ENCODE measurements at places on chromosomes 4 and X.
A peak's percentile ranks its signal among the peaks of the same experiment; 100 is the strongest.

DNA sequence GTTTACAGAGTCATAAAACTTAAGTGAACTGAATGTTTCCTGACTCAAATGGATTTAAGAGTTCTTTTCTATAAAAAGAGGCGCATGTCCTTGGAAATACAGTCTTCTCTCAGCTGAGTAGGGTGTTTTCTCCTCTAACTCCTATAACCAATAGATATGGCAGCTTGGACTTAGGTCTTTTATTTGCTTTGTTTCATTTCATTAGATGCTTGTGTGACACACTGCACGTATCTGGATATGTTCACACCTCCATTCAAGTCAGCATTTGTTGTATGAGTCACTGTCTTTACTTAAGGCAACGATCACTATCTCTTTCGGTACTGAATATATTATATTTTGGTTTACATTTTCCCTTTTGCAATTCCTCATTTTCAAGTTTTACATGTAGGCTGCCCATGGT lies 136.6 kb downstream of the ARSF start:
- no peaks in the 10 kb centered on the region for H3K27me3 ChIP-seq
- DNase-seq: no peak

DNA sequence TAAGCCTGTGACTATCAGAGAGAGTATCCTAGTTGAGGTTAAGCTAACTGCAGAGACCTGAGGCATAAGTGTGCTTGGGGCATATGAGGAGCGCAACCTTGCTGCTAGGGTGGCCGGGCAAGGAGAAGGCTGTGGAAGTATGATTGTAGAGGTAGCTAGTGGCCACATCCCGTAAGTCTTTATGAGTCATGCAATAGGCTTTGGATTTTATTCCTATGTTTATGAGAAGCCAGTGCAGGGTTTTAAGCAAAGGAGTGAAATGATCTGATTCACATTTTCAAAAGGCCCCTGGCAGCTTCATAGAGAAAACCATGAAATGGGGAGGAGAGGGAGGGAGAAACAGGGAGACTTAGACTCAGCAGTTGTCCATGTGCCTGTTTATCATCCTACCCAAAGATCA lies 92.1 kb upstream of the WDFY3 start:
- no peak overlapping the region for H3K4me3 ChIP-seq
- no peaks in the 10 kb centered on the region for H3K4me1 ChIP-seq
- no peak for DNase-seq
- no peaks in the 10 kb centered on the region for H3K27me3 ChIP-seq
- H3K36me3 ChIP-seq: no peaks in the 10 kb centered on the region

DNA sequence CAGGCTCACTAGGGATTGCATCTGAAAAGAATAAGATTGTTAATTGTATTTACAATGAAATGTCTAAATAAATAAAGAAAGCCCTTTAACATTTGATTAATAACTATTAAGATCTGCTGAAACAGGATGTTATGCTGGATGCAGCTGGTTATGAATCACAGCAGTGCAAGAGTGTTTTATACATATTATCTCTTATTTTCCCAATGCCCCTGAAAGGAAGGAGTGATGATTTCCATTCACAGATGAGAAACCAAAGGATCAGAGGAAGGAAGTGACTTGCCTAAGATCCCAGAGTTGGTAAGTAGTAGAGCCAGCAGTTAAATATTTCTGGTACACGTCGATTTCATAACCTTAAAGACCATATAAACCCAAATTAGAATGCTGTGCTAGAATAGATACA lies 76.3 kb upstream of the ARHGAP36 start:
- DNase-seq: no peak
- no peaks in the 10 kb centered on the region for H3K27me3 ChIP-seq
- H3K27ac ChIP-seq: no peak overlapping the region
- H3K36me3 ChIP-seq: no peaks in the 10 kb centered on the region

- peaks cover 4% of the 10 kb centered on the region for H3K36me3 ChIP-seq
- H3K27ac ChIP-seq: no peak overlapping the region
- no peaks in the 10 kb centered on the region for H3K4me1 ChIP-seq
- no peak overlapping the region for H3K4me3 ChIP-seq
- DNase-seq: no peak
- H3K27me3 ChIP-seq: no peaks in the 10 kb centered on the region
Measured at GRCh38 chr4:152424977-152425376, 110.9 kb downstream of the FBXW7 start.

DNA sequence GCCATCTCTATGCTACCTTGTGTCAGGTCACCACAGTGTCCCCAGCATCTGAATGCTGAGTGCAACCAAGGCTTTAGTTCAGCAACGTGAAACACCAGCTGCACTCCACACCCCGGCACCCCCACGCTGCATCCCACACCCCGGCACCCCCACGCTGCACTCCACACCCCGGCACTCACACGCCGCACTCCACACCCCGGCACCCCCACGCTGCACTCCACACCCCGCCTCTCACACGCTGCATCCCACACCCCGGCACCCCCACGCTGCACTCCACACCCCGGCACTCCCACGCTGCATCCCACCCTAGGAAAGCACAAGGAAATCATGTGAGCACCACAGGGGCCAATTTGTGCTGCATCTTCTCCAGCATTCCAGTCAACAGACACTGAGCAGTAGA lies 199.8 kb upstream of the FRG1 start:
- H3K4me1 ChIP-seq: no peaks in the 10 kb centered on the region
- no peaks in the 10 kb centered on the region for H3K27me3 ChIP-seq
- no peak overlapping the region for H3K4me3 ChIP-seq
- H3K36me3 ChIP-seq: no peaks in the 10 kb centered on the region
- DNase-seq: no peak

GRCh38 chr4:89268679-89269078 lies 38.9 kb downstream of the GPRIN3 start:
- H3K4me1 ChIP-seq: peaks cover 38% of the 10 kb centered on the region
- H3K27me3 ChIP-seq: no peaks in the 10 kb centered on the region
- peaks cover 7% of the 10 kb centered on the region for H3K36me3 ChIP-seq
- H3K4me3 ChIP-seq: no peak overlapping the region
- H3K27ac ChIP-seq: no peak overlapping the region

DNA sequence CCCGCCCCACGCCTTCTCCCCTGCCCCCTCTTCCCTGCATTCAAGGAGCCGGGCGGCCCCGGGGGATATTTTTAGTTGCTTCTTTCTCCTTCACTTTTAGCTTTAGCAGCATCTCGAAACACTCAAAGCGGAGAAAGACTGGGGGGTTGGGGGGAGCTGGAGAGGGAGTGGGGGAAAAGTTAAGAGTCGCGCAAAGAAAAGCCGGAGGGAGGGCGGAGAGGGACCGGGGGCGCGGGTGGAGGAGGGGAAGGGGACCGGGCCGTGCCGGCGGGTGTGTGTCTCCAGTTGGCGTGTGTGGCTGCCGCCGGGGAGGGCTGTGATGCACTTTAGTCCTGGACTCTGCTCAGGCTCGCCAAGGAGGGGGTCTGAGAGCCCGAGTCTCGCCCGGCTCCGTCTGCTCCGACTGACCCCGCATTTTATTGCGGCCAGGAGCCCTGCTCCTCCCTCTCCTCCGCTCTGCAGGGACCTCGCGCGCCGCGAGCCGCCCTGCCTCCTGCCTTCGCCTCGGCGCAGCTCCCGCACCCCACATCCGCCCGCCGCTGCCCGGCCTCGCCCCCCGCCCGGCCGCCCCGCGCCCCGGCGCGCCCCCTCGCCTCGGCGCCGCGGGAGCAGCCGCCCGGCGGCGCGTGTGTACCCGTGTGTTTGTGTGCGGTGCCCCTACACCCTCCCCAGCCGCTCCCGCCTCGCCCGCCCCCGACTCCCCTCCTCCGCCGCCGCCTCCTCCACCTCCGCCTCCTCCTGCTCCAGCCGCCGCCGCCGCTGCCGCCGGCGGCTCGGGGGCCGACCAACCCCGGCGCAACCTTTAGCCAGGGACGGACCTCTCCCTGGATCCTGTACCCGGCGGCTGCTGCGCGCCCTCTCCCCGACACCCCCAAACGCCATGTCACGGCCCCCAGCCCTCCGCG lies 1.4 kb downstream of the ZNF827 start:
- peak overlapping the region; percentile 57 for H3K27ac ChIP-seq
- H3K27me3 ChIP-seq: no peaks in the 10 kb centered on the region
- peak; percentile 36 for DNase-seq
- no peaks in the 10 kb centered on the region for H3K36me3 ChIP-seq
- peaks cover 16% of the 10 kb centered on the region for H3K4me1 ChIP-seq

DNA sequence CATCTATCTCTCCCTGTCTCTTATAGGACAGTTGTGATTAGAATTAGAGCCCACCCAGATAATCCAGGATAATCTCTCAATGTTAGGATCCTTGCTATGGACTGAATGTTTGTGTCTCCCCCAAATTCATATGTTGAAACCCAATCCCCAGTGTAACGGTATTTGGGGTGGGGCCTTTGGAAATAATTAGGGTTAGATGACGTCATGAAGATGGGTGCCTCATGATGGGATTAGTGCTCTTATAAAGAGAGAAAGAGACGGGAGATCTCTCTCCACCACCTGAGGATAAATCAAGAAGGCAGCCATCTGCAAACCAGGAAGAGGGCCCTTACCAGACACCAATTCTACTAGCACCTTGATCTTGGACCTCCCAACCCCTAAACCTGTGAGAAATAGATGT lies 33.7 kb upstream of the SHISA3 start:
- H3K4me3 ChIP-seq: no peak overlapping the region
- H3K27me3 ChIP-seq: peaks cover 4% of the 10 kb centered on the region
- H3K4me1 ChIP-seq: no peaks in the 10 kb centered on the region
- no peaks in the 10 kb centered on the region for H3K36me3 ChIP-seq

GRCh38 chr4:162684371-162684700 lies 482.4 kb downstream of the NAF1 start:
- no peak overlapping the region for H3K27ac ChIP-seq
- H3K4me3 ChIP-seq: no peak overlapping the region
- no peak for DNase-seq
- H3K27me3 ChIP-seq: no peaks in the 10 kb centered on the region
- no peaks in the 10 kb centered on the region for H3K36me3 ChIP-seq

- peaks cover 14% of the 10 kb centered on the region for H3K4me1 ChIP-seq
- H3K27ac ChIP-seq: no peak overlapping the region
- no peaks in the 10 kb centered on the region for H3K36me3 ChIP-seq
- no peaks in the 10 kb centered on the region for H3K27me3 ChIP-seq
Measured at GRCh38 chrX:54641530-54641929, 111.5 kb downstream of the GNL3L start.

- H3K4me1 ChIP-seq: no peaks in the 10 kb centered on the region
- no peak for DNase-seq
- H3K4me3 ChIP-seq: no peak overlapping the region
- no peaks in the 10 kb centered on the region for H3K36me3 ChIP-seq
- no peak overlapping the region for H3K27ac ChIP-seq
Measured at GRCh38 chrX:121579016-121579760, 531.8 kb downstream of the GLUD2 start.

DNA sequence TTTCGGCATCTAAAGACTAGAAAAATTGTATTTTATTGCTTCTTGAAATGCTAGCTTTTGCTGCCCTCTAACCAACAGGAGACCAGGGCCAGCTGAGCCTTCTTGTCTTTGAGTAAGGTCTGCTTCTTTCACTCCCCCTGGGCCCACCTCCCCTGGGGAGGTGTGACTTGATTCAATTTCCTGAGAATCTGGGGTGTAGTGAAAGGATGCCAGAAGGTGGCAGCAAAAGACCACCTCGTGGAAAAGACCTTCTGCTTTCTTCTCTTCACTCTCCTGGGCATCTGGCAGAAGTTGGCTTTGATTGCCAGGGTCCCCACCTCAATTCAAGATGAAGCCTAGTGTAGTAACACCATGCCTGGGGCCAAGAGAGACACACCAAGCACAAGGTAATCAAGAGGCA lies 96.5 kb upstream of the MAOA start:
- no peaks in the 10 kb centered on the region for H3K27me3 ChIP-seq
- no peaks in the 10 kb centered on the region for H3K4me1 ChIP-seq
- DNase-seq: no peak
- no peaks in the 10 kb centered on the region for H3K36me3 ChIP-seq

- H3K27ac ChIP-seq: no peak overlapping the region
- no peak for DNase-seq
- no peaks in the 10 kb centered on the region for H3K4me1 ChIP-seq
- H3K36me3 ChIP-seq: peaks cover 72% of the 10 kb centered on the region
- H3K27me3 ChIP-seq: no peaks in the 10 kb centered on the region
- no peak overlapping the region for H3K4me3 ChIP-seq
Measured at GRCh38 chr4:1833307-1834046, 22.5 kb downstream of the LETM1 start.

DNA sequence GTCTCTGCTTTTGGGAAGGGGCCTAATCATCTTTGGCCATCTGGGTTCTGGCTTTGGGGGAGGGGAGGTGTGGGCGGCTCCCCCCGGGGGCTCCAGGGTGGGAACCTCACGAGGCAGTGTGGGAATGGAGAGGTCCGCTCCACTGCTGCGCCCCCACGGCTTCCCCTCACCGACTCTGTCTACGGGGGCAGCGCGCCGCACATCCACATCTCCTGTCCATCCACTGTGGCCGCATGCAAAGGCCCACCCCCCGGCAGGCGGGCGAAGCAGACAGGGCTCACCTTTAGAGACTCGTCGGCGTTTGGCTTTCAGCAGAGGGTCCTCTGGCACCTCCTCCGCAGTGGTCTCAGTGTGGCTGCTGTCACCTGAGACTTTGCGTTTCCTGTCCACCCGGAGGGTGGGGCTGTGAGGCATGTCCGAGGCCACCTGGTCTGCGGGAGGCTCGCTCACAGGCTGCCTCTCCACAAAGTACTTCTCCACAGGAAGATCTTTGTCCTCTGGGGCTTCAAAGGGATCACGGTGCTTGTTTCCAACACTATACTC lies 33.6 kb downstream of the BCOR start:
- H3K27ac ChIP-seq: no peak overlapping the region
- H3K4me1 ChIP-seq: peaks cover 49% of the 10 kb centered on the region
- no peaks in the 10 kb centered on the region for H3K27me3 ChIP-seq
- H3K4me3 ChIP-seq: no peak overlapping the region
- DNase-seq: no peak

DNA sequence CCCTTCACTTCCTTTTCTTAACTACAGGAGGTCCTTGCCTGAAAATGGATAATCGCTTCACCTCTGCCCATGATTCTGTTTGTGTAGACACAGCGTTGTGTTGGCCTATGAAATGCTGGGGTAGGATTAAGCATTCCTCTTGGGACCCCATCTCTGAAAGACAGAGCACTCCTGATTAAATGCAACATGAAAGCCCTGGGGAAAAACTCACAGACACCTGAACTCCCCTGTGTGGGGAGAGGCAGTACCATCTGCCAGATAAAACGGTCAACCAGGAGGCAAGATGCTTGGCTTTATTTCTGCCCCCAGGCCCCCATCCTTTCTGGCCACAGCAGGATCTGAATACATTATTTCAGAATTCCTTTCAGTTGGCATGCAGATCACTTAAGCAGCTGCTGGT lies 1.9 kb downstream of the LGI2 start:
- H3K27ac ChIP-seq: no peak overlapping the region
- H3K4me3 ChIP-seq: no peak overlapping the region
- H3K27me3 ChIP-seq: peaks cover 57% of the 10 kb centered on the region
- no peak for DNase-seq
- H3K4me1 ChIP-seq: peaks cover 8% of the 10 kb centered on the region

DNA sequence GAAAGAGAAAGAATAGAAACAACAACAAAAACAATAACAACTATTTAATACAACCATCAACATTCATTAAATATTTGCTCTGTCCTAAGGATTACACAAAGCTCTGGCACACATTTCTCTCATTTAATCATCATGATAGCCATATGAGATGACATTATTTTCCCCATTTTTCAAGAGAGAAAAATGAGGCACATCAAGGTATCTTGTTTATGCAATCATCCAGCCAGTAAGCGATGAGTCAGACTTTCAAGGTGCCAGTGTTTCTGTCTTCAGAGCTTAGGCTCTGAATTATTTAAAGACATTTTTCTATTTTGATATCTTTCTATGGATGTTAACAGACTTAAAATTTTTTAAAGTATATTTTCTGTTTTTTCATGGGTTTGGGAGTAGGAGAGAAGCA lies 541.8 kb upstream of the SMIM31 start:
- H3K4me3 ChIP-seq: no peak overlapping the region
- H3K27ac ChIP-seq: no peak overlapping the region
- no peaks in the 10 kb centered on the region for H3K4me1 ChIP-seq
- no peak for DNase-seq
- H3K36me3 ChIP-seq: no peaks in the 10 kb centered on the region
